ENCODE measurements at places on chromosomes 2 and 18.
A peak's percentile ranks its signal among the peaks of the same experiment; 100 is the strongest.

GRCh38 chr18:22171258-22172119 lies 2.1 kb downstream of the GATA6 start:
- DNase-seq: no peak

GRCh38 chr18:36547544-36547943 lies 250.0 kb downstream of the FHOD3 start:
- DNase-seq: no peak

DNA sequence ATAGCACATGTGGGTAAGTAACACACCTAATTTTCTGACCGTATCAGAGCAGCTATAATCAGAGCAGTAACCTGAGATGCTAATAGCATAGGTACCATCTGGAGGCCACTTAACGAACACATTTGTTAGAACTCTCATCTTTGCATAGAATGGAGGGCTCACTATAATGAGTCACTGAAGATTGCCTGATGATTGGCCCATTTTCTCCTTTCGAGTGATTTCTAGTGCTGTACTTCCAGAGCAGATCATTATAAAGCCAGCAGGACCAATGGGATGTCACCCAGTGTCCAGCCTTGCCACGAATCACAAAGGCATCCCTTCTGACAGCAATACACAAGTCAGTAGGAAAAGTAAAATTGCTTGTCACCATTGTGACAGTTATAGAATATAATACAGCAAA lies 81.7 kb upstream of the REV1 start:
- DNase-seq: no peak

GRCh38 chr2:238427435-238428162 lies 872 bp downstream of the ASB1 start:
- DNase-seq: peak; percentile 18

- DNase-seq: peak; percentile 13
These were observed at the start of gene LYG2 for GRCh38 chr2:99255491-99256318. TSS of gene LYG2 (minus strand) at chr2:99255666. CDS start at chr2:99254260, 1,406 bp downstream.

GRCh38 chr2:95060446-95061118 lies 35.1 kb downstream of the MAL start:
- no peak for DNase-seq

- no peak for DNase-seq
These were observed 502.7 kb downstream of the CBLN2 start for GRCh38 chr18:72041313-72042032.

GRCh38 chr2:104468846-104469245 lies 385.1 kb upstream of the POU3F3 start:
- DNase-seq: no peak

- no peak for DNase-seq
These were observed at the start of gene KCNK3 for GRCh38 chr2:26692279-26692896. TSS of gene KCNK3 (plus strand) at chr2:26692722. CDS start at chr2:26692876, 154 bp downstream.
